SK-N-SH (cell line): ENCODE measurements at places on chromosomes 1 and 21.

DNA sequence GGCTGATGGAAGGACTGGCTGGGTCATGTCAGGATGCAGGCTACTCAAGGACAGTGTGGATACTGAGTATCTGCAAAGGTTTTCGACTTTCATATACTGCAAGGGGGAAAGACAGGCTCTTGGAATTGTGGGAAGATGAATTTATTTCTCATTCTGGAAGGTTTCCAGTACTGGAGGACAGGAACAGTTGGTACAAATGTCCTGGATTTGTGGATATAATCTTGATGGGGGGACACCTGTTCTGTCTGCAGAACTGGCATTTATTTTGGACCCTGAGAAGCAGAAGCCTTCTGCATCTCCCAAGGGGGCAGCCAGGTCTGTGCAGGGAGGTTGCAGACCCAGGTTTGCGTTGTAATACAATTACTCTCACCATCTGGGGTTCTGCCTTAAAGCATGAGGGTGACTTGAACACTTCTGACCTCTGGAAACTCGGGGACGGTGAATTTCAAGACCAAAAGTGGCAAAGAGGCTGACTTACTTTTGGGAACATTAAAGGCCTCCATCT lies 65.8 kb downstream of the NOS1AP start:
- DNase-seq: no peak

DNA sequence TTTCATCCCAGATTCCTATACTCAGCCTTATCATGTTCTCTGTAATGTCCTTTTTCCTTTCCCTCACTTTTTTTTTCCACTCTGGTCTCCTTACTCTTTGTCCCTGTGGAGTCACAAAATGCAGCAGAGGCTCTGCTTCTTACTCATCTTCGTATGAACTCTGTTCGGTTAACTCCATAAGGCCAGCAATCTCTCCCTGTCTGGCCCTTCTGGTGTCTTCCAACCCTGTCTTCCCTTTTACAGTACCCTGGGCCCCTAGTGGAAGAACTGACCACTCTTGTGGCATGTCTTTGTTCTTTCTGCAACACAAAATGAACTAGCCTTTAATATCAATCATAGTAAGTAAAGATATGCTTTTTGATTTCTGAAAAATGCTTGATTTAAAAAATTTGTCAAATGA lies 7.1 kb downstream of the CD101 start:
- DNase-seq: no peak

DNA sequence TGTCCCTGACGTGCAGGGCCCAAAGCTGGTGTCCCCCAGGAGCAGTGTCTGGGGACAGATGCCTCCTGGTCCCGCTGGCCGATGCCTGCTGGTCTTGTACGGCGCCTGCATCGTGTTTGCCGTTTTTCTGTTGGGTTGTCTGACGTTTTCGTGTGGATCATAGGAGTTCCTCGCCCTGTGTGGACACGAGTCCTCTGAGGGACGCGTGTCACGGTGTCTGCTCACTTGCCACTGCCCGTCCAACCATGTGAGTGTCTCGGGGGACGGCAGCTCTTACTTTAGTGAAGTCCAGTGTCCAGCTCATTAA lies 7.4 kb downstream of the MIB2 start:
- DNase-seq: no peak

DNA sequence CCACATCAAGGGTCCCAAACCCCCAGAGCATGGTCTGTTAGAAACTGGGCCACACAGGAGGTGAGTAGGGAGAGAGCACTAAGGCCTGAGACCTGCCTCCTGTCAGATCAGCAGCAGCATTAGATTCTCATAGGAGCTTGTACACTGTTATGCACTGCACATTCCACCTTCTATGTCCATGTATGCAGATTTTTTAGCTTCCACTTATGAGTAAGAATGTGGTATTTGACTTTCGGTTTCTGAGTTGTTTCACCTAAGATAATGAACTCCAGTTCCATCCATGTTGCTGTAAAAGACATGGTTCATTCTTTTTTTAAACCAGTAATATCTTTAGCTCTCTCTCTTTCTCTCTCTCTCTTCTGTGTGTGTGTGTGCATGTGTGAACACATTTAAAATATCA lies 663 bp upstream of the GBP6 start:
- DNase-seq: no peak

- DNase-seq: no peak
Measured at GRCh38 chr1:39272027-39272797, 67.7 kb downstream of the MACF1 start.

DNA sequence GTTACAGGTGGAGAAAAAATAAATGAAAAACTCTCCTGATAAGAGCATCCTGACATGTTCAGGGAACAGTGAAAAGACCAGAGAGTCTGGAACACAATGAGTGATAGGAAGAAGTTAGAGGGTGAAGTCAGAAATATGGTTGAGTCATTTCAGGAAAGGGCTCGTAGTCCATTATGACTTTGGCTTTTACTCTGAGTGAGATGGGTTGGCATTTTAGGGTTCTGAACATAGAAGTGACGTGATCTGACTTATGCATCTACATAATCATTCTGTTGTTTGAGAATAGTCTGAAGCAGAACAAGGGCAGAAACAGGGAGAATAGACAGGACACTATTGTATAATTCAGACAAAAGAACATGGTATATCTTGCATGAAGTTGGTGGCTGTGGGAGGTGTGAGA lies 5.8 kb downstream of the HMCN1 start:
- no peak for DNase-seq

DNA sequence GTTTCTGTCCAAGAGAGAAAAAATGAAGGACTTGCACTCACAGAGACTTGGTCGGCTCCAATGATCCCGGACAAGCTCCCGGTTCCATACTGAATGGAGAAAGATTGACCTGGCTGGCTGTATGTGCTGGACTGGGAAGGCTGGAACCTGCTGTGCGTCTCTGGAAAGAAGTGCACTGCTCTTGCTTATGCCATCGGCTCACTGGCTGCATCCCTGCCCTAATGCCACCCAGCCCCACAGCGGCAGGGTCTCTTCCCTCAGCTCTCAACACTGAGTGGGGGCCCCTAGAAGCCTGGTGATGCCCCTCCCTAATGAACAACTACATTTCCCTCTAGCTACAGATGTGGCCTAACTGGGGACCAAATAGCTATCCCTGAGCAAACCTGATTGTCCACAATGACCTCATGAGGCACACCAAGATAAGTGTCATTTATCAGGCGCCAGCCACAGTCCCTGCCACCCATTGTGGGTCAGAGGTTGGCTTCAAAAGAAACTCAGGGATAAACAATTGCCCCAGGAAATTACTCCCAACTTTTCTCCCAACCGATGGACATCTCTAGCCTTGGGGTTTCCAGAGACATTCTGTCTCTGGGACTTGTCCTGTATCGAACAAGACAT lies 2.6 kb downstream of the CTSE start:
- no peak for DNase-seq

- no peak for DNase-seq
Measured at GRCh38 chr1:47941609-47942239, 55.5 kb downstream of the TRABD2B start.

- no peak for DNase-seq
Measured at GRCh38 chr1:97090725-97091124, 369.1 kb downstream of the PTBP2 start.

- no peak for DNase-seq
Measured at GRCh38 chr1:8925960-8926359, 19.7 kb upstream of the CA6 start.

- peak; percentile 89 for DNase-seq
Measured at GRCh38 chr1:64282351-64282750, 78.9 kb downstream of the UBE2U start.

GRCh38 chr1:216456682-216457081 lies 33.4 kb upstream of the USH2A start:
- peak; percentile 78 for DNase-seq

DNA sequence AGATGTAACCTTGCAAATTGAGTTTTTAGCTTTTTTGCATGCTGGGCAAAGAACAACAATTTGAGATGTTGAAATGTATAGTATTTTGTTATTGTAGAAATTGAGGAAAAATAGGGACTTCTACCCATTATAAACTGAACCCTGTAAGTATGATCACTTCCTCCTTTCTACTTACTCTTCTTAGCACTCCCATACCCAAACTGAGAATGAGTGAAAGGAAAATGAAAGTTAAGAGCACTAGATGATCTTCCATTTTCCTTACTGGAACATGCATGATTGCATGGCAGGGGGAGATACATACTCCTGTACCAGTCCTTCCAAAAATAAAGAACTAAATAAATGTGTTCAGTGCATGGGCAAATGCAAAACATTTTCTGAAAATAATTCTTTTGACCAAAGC lies 107.4 kb upstream of the KIAA1614 start:
- no peak for DNase-seq

DNA sequence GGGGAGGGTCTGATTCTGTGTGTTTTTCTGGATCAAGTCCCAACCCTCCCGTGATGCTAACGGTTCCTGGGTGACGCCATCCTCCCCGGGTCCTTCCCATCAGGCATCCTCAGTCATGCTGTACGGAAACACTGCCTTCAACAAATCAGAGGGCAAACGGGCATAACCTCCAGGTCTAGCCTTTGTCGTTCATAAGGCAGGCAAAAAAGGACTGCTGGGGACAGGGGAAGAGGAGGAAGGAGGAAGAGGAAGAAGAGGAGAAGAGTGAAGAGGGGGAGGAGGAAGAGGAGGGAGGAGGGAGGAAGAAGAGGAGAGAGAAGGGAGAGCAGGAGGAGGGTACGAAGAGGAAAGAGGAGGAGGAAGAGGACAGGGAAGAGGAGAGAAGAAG lies 84.4 kb downstream of the ITPKB start:
- no peak for DNase-seq

DNA sequence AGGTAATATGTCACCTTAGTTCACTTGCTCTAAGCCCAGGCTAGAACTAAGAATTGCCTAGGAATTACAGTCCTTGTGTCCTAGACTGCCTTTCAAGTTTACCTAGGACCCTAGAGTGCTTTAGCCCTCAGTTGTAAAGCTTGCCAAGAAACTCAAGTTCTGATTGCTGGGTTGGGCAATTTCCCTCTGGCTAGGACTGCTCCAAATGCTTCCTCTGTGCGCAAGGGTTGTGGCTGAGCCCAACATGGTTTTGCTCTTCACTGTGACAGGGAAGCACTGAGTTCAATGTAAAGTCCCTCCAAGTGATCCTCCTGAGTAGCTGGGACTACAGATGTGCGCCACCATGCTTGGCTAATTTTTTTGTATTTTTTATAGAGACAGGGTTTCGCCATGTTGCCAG lies 102.3 kb upstream of the NEK7 start:
- DNase-seq: no peak

GRCh38 chr1:147389532-147390184 lies 147.2 kb downstream of the CHD1L start:
- DNase-seq: peak; percentile 60

DNA sequence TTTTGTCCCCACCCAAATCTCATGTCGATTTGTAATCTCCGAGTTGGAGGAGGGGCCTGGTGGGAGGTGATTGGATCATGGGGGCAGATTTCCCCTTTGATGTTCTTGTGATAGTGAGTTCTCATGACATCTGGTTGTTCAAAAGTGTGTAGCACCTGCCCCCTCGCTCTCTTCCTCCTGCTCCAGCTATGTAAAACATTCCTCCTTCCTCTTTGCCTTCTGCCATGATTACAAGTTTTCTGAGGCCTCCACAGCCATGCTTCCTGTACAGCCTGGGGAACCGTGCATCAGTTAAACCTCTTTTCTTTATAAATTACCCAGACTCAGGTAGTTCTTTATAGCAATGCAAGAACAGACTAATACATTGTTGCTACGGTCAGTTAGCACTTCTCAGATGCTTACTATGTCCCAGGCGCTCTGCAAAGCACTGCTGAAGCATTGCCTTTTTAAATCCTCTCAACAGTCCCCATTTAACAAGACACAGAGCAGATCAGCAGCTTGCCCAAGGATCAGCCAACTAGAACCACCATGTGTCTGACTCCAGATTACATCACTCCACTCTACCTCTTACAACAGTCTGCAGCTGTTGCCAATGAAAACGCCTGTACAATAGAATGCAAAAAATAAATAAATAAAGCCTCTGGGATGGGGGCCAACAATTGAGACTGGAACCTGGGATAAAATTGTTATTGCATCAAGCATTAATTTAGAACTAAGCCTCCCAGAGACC lies 52.4 kb upstream of the USP1 start:
- DNase-seq: peak; percentile 80

DNA sequence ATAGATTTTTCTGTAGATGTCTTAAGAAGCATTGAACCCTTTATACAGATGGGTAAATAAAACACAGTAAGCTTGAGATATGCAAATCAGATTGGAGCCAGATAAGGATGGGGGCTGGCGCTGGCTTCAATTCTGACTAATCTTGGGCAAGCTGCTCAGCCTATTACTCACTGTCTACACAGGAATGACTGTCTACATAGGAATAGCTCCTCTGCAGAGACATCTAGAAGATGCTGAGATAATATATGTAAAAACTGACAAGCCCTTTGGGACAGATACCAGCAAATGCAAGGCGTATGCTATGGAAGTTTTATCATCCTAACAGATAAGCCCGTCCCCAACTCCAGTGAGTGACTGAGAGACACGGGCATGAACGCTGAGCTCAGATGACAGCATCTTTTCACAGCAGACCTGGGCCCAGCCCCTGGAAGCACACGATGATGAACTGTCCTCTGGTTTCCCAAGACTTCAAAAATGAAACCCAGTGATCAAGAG lies 1.7 kb downstream of the CLDN14 start:
- DNase-seq: no peak

GRCh38 chr1:38892976-38893375 lies 11.6 kb upstream of the GJA9 start:
- no peak for DNase-seq
